Activated CD4-positive, CD25-positive, alpha-beta regulatory T cell (primary cell): ENCODE measurements at places on chromosomes 12 and 14.

GRCh38 chr14:87613881-87614280 is 379.1 kb downstream of the GALC start:
- no peak for DNase-seq

GRCh38 chr12:82486524-82487235 is 128.4 kb downstream of the METTL25 start:
- no peak for DNase-seq

DNA sequence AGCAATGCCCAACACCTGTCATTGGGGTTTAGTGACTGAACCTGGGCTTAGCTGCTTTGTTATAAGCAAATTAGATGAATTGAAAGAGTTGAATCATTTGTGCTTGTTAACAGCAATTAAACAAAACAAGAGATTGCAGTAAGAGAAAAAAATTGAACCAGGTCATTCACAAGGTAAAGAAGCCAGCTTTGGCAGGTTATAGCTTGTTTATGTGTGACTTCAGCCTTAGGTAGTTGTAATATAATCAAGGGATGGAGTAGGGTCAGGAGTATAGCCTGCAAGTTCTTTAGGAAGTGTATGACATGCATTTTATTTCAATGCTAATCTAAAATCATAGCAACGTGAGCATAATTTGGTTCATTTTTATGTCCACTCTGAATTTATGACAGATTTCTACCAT is 63.4 kb upstream of the PLEKHG3 start:
- no peak for DNase-seq

GRCh38 chr14:89309670-89310177 is 107.3 kb downstream of the FOXN3 start:
- no peak for DNase-seq

GRCh38 chr12:59023861-59024424 is 103.6 kb upstream of the LRIG3 start:
- DNase-seq, result no peak

- DNase-seq, result no peak
Measured at GRCh38 chr12:62296001-62296400, 35.8 kb downstream of the USP15 start.

GRCh38 chr12:18859400-18859799 is 121.5 kb downstream of the CAPZA3 start:
- no peak for DNase-seq

DNA sequence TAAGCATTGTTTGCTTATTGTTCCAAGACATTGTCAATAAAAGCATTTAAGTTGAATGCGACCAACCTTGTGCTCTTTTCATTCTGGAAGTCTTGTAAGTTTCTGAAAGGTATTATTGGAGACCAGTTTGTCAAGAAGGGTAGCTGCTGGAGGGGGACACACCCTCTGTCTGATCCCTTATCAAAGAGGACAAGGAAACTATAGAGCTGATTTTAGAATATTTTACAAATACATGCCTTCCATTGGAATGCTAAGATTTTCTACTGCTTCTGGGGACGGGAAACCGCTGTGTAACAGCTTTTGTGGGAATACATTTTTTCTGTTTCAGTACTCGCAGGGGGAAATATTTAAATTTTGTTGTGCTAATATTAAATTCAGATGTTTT is 3.5 kb downstream of the FOS start:
- no peak for DNase-seq

GRCh38 chr12:124920353-124920935 is 6.0 kb upstream of the UBC start:
- no peak for DNase-seq

GRCh38 chr12:131600160-131600532 is 110.7 kb upstream of the SFSWAP start:
- no peak for DNase-seq

DNA sequence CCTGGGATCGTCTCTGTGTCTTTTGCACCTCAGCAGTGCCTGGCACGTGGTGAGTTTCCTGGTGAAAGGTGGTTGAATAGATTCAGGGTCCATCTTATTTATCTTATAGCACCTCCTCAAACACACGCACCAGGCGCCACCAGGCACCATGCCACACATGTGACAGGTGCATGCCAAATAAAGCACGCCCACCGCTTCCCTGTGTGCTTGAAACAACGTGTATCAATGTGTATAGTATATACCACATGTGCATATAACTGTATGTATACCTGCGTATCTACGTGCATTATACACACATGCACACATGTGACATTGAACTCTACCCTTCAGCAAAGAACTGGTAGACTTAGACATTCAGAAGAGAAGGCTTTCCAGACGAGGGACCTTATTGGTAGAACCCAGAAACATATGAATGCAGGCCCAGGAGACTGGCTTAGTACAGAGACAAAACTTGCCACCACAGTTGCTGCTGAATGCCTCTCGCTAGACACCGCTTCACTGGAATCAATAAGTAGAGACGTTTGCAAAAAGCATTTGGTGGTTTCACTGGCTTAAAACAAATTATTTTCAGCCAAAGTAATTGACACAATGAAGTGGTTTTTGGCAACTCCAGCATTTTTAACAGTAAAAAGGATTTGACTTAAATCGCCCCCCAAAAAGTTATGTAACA is 10.0 kb downstream of the EML1 start:
- DNase-seq, result no peak

DNA sequence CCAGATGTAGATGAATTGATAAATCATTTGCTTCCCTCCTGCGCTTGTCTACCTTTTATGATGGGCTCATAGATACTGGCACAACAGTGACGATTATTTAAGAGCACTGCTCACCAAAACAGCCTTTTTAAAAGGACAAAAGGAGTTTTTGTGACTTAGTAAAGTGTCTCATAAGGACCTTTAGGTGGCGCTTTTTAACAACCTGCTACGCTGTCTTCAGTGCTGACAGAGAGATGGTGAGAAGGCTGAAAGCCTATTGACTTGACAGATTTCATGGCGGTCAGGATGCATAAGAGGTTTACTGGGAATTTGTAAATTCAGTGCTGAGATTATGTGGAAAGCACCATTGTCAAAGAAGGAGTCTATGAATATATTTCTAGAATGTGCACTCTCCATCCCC is 87.6 kb downstream of the SLC15A5 start:
- DNase-seq, result no peak

DNA sequence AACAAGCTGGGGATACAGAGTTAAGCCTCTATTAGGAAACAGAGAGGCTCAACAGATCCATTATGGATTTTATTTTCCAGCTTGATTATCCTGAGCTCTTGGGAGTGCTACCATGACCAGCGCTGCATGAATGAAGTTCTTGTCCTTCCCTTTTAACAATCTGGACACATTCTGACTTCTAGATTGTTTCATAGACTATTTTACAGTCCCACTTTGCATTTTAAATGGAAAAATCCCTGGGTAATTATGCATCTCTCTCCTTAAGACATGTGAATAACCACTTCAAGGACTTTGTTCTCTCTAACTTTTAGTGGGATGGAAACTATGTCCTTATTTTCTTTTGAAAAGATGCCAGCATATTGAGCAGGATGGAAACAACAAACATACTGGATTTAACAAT is 2.0 kb downstream of the CCDC198 start:
- DNase-seq, result no peak

DNA sequence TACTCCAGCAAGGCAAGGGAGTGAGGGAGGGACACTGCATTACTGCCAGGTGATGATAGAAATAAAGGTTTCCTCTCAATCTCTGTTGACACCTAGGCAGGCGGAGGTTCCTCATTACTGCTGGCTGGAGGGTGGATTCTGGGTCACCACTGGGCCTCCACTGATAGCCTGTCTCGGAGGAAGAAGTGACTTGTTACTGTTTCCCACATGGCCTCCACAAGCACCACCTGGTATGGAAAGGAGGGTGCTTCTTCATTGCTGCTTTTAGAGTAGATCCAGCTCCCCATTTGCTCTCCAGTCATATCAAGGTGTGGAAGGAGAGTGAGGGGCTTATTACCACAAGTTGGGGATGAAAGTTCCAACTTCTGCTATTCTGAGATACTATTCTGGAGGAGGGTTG is 6.4 kb downstream of the PRR4 start:
- DNase-seq, result no peak

GRCh38 chr12:4293299-4293965 is 19.9 kb downstream of the CCND2 start:
- DNase-seq, result no peak

DNA sequence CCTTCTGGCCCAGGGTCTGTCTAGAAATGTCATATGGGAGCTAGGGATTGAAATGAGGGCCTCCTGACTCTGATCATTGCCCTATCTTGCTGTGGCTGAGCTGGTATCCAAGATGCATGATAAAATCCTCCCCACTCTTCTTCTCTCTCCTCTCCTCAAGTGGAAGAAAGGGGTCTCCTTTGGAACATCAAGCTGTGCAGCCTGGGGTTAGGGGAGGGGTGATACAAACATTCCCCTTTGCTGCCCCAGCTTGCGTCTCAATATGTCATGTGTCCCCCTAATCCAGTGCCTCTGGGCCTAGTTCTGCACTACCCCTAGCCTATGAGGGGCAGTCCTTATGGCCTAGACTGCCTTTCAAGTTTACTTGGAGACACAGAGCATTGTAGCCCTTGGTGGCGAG is 8.5 kb downstream of the RDH16 start:
- DNase-seq, result no peak

DNA sequence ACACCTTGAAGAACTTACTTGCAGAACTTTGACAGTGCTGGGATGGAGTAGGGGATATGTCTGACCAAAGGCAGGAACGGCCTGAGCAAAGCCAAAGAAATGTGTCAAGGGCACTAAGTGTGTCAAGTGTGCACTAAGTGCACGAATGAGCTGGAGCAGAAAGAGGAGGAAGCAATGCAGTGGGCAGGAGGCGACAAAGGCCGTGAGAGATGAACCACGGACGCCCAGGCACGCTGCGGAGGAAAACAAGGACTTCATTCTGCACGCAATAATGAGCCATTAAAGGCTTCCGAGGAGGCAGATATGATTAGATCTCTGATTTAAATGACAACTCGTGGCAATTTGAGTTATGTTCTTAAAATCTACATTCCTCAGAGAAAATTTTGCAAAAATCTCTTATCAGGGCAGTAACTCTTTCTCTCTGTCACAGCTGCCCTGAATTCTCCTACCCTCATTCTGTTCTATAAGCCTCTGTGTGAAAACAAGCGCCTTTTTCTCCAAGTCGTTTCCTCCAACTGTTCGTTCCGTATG is 25.3 kb downstream of the GRIN2B start:
- DNase-seq, result no peak

- DNase-seq, result peak; percentile 41
Measured at GRCh38 chr12:49388682-49389386, 21.6 kb downstream of the SPATS2 start.
